ENCODE measurements at places on chromosomes 16 and 17.

DNA sequence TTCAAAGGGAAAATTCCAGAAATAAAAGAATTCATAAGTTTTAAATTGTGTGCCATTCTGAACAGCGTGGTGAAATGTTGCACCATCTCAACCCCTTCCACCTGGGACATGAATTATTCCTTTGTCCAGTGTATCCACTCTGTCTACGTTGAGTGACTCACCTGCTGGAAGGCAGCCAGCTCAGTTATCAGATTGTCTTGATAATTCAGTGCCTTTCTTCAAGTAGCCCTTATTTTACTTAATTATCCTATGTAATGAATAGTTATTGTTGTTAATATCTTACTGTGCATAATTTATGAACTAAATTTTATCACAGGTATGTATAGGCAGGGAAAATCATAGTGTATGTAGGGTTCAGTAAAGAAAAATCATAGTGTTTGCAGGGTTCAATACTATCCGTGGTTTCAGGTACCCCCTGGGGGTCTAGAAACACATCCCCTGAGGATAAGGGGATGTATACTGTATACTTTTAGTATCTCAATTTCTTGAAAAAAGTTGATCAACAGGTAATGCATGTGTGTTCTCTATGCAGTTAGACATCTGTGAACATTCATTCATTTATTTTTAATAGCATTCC lies 7.7 kb upstream of the PCTP start:
- no peak for DNase-seq

DNA sequence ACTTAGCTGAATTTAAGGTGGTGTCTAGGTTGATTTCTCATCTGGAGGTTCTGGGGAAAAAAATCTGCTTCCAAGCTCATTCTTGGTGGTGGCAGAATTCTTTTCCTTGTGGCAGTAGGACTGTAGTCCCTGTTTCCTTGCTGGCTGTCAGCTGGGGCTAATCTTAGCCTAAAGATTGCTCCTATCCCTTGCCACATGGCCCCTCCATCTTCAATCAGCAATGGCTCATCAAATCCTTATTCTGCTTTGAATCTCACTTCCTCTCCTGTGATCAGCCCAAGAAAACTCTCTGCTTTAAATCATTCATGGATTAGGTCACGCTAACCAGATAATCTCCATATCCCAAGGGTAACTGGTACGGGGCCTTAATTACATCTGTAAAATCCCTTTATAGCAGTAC lies 6.6 kb downstream of the FAM20A start:
- no peak for DNase-seq

GRCh38 chr16:23781176-23781575 lies 26.4 kb downstream of the CHP2 start:
- no peak for DNase-seq

DNA sequence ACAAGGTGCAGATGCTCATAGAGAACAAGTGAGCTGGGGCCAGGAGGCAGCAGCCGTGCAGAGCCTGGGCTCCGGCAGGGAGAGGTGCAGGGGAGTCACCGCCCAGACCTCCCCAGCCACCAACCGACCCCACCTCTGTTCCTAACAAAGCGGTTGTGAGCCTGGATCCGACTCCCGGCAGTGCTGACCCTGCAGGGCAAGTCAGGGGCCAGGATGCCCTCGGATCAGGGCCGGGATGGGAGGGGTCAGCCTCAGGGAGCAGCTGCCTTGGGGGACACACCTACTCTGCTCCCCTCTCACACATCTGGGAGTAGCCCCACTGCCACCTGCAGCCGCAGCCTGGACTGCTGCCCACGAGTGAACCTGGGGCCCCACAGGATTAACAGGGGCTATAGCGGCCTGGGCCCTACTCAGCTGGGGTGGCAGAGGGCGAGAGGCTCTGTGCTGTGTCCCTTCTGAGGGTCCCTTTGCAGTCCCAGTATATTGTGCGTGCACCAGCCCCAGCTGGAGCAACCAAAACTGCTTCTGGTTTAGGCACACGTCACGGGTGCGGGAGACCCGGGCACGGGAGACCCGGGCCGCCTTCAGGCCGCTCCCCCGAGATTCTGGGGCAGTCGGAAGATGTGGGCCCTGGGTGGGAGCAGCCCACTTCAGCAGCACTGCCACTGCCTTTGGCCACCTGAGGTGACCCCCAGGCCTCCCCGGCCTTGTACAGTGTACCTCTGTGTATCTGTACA lies 21.2 kb downstream of the MNT start:
- DNase-seq: no peak

DNA sequence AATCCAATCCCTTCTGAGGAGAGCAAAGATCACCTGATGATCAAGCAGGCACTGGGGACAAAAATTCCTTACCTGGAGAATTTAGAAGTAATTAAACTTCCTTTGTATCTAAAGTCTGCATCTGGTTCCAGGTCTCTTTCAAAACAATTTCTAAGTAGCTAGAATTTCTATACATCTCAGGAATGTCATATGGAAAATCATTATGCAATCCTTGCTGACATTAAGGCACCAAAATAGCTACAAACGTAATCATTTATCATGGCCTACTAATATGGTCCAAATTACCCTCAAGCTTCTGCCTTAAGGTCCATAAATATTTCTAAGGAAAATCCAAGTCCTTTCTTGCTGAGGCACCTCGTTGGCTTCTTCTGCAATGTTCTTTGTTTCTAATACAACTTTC lies 32.9 kb upstream of the YPEL2 start:
- DNase-seq: no peak

DNA sequence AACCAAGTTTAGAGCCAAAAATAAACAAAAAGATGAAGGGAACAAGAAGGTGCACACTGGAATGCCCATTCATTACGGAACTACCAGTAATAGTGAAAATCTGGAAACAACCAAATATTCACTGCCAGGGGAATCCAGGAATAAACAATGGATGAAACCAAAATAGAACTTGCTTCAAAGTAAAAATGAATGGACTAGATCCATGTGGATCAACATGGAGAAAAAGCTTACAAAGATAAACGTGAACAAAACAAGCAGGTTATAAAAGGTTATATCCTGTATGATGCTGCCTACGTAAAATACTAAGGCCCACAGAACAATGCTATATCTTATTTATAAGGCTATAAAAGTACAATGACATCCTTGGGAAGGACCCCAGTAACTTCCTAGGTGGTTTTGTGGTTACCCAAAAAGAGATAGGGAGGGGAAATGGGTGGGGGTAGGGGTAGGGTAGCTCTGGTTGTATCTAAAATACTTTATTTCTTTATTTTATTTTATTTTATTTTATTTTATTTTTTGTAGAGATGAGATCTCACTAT lies 12.8 kb upstream of the CCL22 start:
- no peak for DNase-seq

DNA sequence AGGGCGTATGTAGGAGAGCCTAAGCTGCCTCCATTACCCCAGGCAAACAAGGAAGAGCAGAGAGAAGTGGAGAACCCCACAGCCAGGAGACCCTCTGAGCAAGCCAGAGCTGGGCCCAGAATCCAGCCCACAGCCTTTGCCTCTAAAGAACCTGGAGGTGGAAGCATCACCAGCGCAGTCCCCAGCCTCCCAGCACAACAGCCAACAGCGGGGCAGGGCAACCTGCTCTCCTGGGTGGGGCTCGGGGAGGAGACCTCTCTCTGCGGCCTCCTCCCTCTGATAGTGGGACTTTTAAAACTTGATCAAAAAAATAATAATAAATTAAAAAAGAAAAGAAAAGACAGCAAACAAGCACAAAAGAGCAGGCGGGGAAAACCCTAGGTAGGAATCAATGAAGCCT lies 45.9 kb downstream of the AXIN2 start:
- no peak for DNase-seq

DNA sequence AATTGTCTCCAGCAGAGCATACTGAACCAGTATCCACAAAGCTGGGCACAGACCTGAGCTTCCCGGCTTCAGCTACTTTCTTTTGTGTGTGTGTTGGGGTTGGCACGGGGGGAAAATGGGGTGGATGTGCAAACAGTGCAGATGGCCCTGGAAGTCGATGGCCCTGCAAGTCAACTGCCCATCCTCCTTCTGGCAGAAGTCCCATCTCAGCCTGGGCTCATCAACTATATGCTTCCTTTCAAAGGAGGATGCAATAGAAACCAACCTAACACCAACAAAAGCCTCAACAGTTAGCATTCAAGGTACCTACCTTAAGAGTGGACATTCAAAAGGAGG lies 55.7 kb downstream of the SOX9 start:
- no peak for DNase-seq

- no peak for DNase-seq
Observed at GRCh38 chr17:66335797-66336196, 33.4 kb downstream of the PRKCA start.

GRCh38 chr17:1992541-1992940 lies 32.6 kb downstream of the RTN4RL1 start:
- DNase-seq: no peak

- DNase-seq: no peak
Observed at GRCh38 chr16:50652836-50653425, 28.2 kb downstream of the SNX20 start.

Measured in CD14-positive monocyte (primary cell).